WTC11 (cell line): ENCODE measurements at places on chromosomes 5 and 9.

- no peak overlapping the region for H3K27ac ChIP-seq
- H3K4me1 ChIP-seq: peaks cover 17% of the 10 kb centered on the region
- no peaks in the 10 kb centered on the region for H3K27me3 ChIP-seq
- H3K36me3 ChIP-seq: no peaks in the 10 kb centered on the region
- no peak overlapping the region for H3K4me3 ChIP-seq
- DNase-seq: no peak
Measured at GRCh38 chr9:107586493-107586892, 96.9 kb upstream of the KLF4 start.

GRCh38 chr5:81778642-81779041, 27.7 kb upstream of the SSBP2 start:
- H3K36me3 ChIP-seq: no peaks in the 10 kb centered on the region
- no peak overlapping the region for H3K4me3 ChIP-seq
- H3K27ac ChIP-seq: no peak overlapping the region
- H3K4me1 ChIP-seq: peaks cover 15% of the 10 kb centered on the region

DNA sequence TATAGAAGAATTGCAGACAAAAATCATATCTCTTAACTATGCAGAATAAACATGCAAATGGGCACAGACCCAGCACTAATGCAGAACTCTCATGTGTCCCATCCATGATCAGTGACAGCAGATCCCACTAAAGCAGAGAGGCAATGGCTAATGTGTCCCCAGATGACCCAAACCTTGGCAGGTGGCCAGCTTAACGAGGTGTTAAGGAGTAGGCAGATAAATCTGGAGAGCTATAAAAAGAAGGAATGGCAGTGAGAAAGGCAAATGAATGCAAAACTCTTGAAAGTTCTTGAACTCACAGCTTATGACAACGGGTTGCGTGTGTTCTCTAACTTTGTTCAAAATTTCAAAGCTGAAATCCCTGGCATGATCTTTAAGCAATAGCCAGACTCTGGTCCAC, 265.4 kb downstream of the RASEF start:
- H3K36me3 ChIP-seq: peaks cover 10% of the 10 kb centered on the region
- DNase-seq: no peak
- no peak overlapping the region for H3K4me3 ChIP-seq
- H3K27me3 ChIP-seq: no peaks in the 10 kb centered on the region
- no peak overlapping the region for H3K27ac ChIP-seq
- H3K4me1 ChIP-seq: 0 out of 2 replicates have a peak, but pooled peaks cover 4% of the 10 kb centered on the region

- peaks cover 45% of the 10 kb centered on the region for H3K4me1 ChIP-seq
- no peak overlapping the region for H3K4me3 ChIP-seq
- no peak overlapping the region for H3K27ac ChIP-seq
- H3K27me3 ChIP-seq: no peaks in the 10 kb centered on the region
- DNase-seq: no peak
- no peaks in the 10 kb centered on the region for H3K36me3 ChIP-seq
Measured at GRCh38 chr5:142206801-142207200, 98.2 kb downstream of the NDFIP1 start.

- no peaks in the 10 kb centered on the region for H3K36me3 ChIP-seq
- H3K27ac ChIP-seq: no peak overlapping the region
- no peaks in the 10 kb centered on the region for H3K27me3 ChIP-seq
- no peak for DNase-seq
- H3K4me1 ChIP-seq: no peaks in the 10 kb centered on the region
- no peak overlapping the region for H3K4me3 ChIP-seq
Measured at GRCh38 chr9:24899463-24899862, 353.8 kb upstream of the IZUMO3 start.

- H3K4me1 ChIP-seq: peaks cover 16% of the 10 kb centered on the region
- H3K4me3 ChIP-seq: no peak overlapping the region
- no peaks in the 10 kb centered on the region for H3K27me3 ChIP-seq
- DNase-seq: no peak
- H3K27ac ChIP-seq: no peak overlapping the region
- no peaks in the 10 kb centered on the region; the same call in none of the 2 replicates for H3K36me3 ChIP-seq
Measured at GRCh38 chr5:123885081-123885480, 373.1 kb downstream of the CSNK1G3 start.

GRCh38 chr5:82564963-82565362, 286.8 kb upstream of the RPS23 start:
- no peak overlapping the region for H3K4me3 ChIP-seq
- H3K27ac ChIP-seq: no peak overlapping the region

- no peak overlapping the region for H3K4me3 ChIP-seq
- H3K27ac ChIP-seq: no peak overlapping the region
- H3K27me3 ChIP-seq: no peaks in the 10 kb centered on the region
- H3K4me1 ChIP-seq: peaks cover 4% of the 10 kb centered on the region; the same call in 1 of the 2 replicates
Measured at GRCh38 chr5:160675988-160676387, 176.0 kb downstream of the ATP10B start.

GRCh38 chr9:132646726-132647125, 23.1 kb downstream of the DDX31 start:
- H3K27ac ChIP-seq: no peak overlapping the region
- no peak for DNase-seq
- no peaks in the 10 kb centered on the region for H3K4me1 ChIP-seq
- H3K36me3 ChIP-seq: peaks cover 70% of the 10 kb centered on the region
- no peaks in the 10 kb centered on the region for H3K27me3 ChIP-seq
